Activated CD8-positive, alpha-beta T cell treated with anti-CD3 and anti-CD28 coated beads, Interleukin-2, amount 10 ng/mL, durations not matched to agents 7 days and 5 days (primary cell): ENCODE measurements at places on chromosomes 6 and 20.

GRCh38 chr6:138012682-138013081, 94.5 kb downstream of the PERP start:
- no peak for DNase-seq
- no peaks in the 10 kb centered on the region for H3K36me3 ChIP-seq
- H3K27ac ChIP-seq: no peak overlapping the region

GRCh38 chr6:151425561-151425960, 26.4 kb downstream of the RMND1 start:
- DNase-seq: no peak
- no peaks in the 10 kb centered on the region for H3K4me1 ChIP-seq
- H3K27ac ChIP-seq: no peak overlapping the region
- H3K36me3 ChIP-seq: peaks cover 45% of the 10 kb centered on the region
- H3K4me3 ChIP-seq: no peak overlapping the region

- H3K36me3 ChIP-seq: no peaks in the 10 kb centered on the region
- no peaks in the 10 kb centered on the region for H3K27me3 ChIP-seq
- no peak overlapping the region for H3K4me3 ChIP-seq
- no peak overlapping the region for H3K27ac ChIP-seq
- no peaks in the 10 kb centered on the region for H3K4me1 ChIP-seq
These were observed 433.6 kb downstream of the RNF144B start for GRCh38 chr6:18820725-18821124.

DNA sequence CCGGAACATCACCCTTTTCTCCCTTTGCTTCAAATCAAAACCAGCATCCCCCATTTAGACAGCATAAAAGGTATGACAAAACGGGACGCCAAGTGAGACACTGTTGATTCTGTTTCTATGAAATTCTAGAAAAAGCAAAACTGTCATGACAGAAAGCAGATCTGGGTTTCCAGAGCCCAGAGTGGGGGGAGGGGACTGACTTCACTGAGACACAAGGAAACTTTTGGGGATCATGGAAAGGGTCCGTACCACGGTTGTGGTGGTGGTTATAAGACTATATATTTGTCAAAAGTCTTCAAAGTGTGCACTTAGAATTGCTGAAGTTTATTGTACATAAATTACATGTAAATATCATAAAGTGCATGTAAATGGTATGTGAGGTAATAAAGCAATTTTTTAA, 82.6 kb downstream of the SLC22A3 start:
- peaks cover 12% of the 10 kb centered on the region for H3K4me1 ChIP-seq
- no peak overlapping the region for H3K4me3 ChIP-seq
- H3K27ac ChIP-seq: no peak overlapping the region
- H3K36me3 ChIP-seq: no peaks in the 10 kb centered on the region

- no peak overlapping the region for H3K27ac ChIP-seq
- peaks cover 7% of the 10 kb centered on the region for H3K4me1 ChIP-seq
- no peaks in the 10 kb centered on the region for H3K27me3 ChIP-seq
These were observed 464.1 kb downstream of the UTRN start for GRCh38 chr6:144749263-144749662.

DNA sequence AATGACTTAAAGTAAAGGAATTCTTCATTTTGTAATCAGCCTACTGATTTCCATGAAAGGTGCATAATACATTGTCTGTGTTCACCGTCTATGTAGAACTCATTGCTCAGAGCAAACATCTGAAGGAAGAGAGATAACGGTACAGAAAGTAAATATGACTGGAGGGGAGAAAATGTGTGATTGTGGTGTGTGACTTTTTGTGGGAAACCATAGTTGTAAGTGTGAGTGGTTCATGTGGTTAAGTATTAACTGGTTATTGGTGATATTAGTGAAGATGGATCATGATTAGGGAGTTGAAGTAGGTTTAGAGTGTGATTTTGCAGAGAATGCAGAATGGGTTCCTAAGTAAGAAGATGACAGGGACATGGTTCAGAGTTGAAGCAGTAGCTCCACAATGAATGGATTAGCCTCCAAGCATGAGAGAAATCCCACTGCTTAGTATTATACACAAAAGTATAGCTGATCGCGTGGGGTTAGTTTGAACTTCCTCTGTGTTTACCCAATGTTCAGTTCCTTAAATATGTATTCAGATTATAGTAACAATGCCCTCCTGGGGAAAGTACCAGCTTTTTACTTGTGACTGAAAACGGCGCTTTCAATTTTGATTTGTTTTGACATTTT, 368.9 kb downstream of the UTRN start:
- no peak for DNase-seq
- H3K27me3 ChIP-seq: no peaks in the 10 kb centered on the region
- peaks cover 21% of the 10 kb centered on the region for H3K4me1 ChIP-seq
- no peak overlapping the region for H3K4me3 ChIP-seq
- peaks cover 12% of the 10 kb centered on the region for H3K36me3 ChIP-seq

- no peak overlapping the region for H3K4me3 ChIP-seq
- peaks cover 13% of the 10 kb centered on the region for H3K27me3 ChIP-seq
- DNase-seq: no peak
- peaks cover 5% of the 10 kb centered on the region for H3K4me1 ChIP-seq
- no peaks in the 10 kb centered on the region for H3K36me3 ChIP-seq
These were observed 134.4 kb upstream of the STMND1 start for GRCh38 chr6:16967470-16967817.

- no peak overlapping the region for H3K4me3 ChIP-seq
- DNase-seq: no peak
- no peaks in the 10 kb centered on the region for H3K36me3 ChIP-seq
These were observed 22.6 kb downstream of the PLCB1 start for GRCh38 chr20:8154638-8155037.

GRCh38 chr6:14501240-14501639, 383.7 kb downstream of the CD83 start:
- H3K27ac ChIP-seq: no peak overlapping the region
- peaks cover 5% of the 10 kb centered on the region for H3K36me3 ChIP-seq
- no peaks in the 10 kb centered on the region for H3K4me1 ChIP-seq
- H3K4me3 ChIP-seq: no peak overlapping the region

DNA sequence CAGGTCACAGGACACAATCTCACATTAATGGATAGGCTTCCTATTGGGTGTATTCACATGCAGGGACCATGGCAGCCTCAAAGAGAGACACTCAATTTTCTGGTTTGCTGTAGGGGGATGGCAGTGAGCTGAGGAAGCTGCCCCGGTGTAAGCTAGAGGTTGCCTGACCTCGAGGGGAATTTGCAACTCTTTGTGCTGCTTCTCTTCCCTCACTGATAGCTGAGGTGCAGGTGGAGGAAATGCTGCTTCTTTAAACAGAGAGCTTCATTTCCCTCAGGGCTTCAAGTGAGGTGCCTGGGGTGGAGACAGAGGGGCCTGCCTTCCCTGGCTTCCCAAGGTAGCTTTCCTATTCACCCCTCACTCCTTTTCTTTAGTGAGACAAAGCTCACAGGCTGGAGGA, 151.9 kb downstream of the CD83 start:
- H3K27me3 ChIP-seq: no peaks in the 10 kb centered on the region
- no peak overlapping the region for H3K4me3 ChIP-seq
- peak overlapping the region; percentile 39 for H3K27ac ChIP-seq

- H3K27me3 ChIP-seq: peaks cover 7% of the 10 kb centered on the region
- no peak overlapping the region for H3K27ac ChIP-seq
- no peak for DNase-seq
- peaks cover 31% of the 10 kb centered on the region for H3K4me1 ChIP-seq
- no peaks in the 10 kb centered on the region for H3K36me3 ChIP-seq
These were observed 2.6 kb downstream of the DDR1 start for GRCh38 chr6:30886897-30887255.

- no peak overlapping the region for H3K4me3 ChIP-seq
- H3K27me3 ChIP-seq: no peaks in the 10 kb centered on the region
- H3K27ac ChIP-seq: peak overlapping the region; percentile 40
- H3K36me3 ChIP-seq: peaks cover 6% of the 10 kb centered on the region
These were observed 117.5 kb downstream of the KCNQ5 start for GRCh38 chr6:72739368-72739779.

- peaks cover 24% of the 10 kb centered on the region for H3K27me3 ChIP-seq
- no peak for DNase-seq
- H3K27ac ChIP-seq: no peak overlapping the region
These were observed 221.2 kb downstream of the FNDC1 start for GRCh38 chr6:159390381-159390780.

- peaks cover 45% of the 10 kb centered on the region for H3K27me3 ChIP-seq
- H3K4me1 ChIP-seq: peaks cover 5% of the 10 kb centered on the region
- DNase-seq: no peak
- no peak overlapping the region for H3K4me3 ChIP-seq
These were observed 12.9 kb upstream of the SLC22A7 start for GRCh38 chr6:43284991-43285781.

DNA sequence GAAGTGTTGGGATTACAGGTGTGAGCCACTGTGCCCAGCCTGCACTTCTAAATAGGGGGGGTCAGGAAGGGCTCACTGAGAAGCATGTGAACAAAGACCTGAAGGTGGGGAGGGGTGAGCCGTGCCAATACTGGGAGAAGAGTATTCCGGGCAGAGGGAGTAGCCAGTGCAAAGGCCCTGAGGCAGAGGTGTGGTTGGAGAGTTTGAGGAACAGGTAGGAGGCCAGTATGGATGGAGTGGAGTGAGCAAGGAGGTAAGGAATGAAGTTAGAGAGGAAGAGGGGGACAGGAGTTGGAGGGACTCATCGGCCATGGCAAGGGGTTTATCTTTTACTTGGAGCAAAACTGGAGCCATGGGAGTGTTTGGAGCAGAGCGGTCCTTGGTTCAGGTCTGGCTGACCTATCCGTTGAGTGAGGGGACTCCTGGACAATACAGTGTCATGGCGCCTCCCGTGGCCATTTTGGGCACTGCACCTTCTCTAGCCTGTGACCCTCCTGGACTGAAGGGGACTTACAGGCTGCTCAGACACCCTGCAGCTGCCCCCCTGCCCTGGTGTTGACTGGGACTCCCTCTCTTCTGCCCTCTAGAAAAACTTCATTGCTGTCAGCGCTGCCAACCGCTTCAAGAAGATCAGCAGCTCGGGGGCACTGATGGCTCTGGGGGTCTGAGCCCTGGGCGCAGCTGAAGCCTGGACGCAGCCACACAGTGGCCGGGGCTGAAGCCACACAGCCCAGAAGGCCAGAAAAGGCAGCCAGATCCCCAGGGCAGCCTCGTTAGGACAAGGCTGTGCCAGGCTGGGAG, 12.1 kb downstream of the FOXS1 start:
- H3K27me3 ChIP-seq: no peaks in the 10 kb centered on the region
- H3K36me3 ChIP-seq: no peaks in the 10 kb centered on the region
- peaks cover 23% of the 10 kb centered on the region for H3K4me1 ChIP-seq
- DNase-seq: peak; percentile 74
- H3K27ac ChIP-seq: no peak overlapping the region

- no peak overlapping the region for H3K27ac ChIP-seq
- H3K36me3 ChIP-seq: no peaks in the 10 kb centered on the region
- no peak overlapping the region for H3K4me3 ChIP-seq
- no peaks in the 10 kb centered on the region for H3K4me1 ChIP-seq
These were observed 348.5 kb downstream of the PLCB1 start for GRCh38 chr20:8480597-8480996.

- no peak overlapping the region for H3K27ac ChIP-seq
- H3K4me3 ChIP-seq: no peak overlapping the region
- H3K4me1 ChIP-seq: peaks cover 16% of the 10 kb centered on the region
These were observed 36.9 kb downstream of the KCNQ2 start for GRCh38 chr20:63435552-63435951.

- peak overlapping the region; percentile 85 for H3K27ac ChIP-seq
- no peaks in the 10 kb centered on the region for H3K36me3 ChIP-seq
- peaks cover 65% of the 10 kb centered on the region for H3K4me1 ChIP-seq
- peak overlapping the region; percentile 35 for H3K4me3 ChIP-seq
- peak; percentile 27 for DNase-seq
These were observed 49.0 kb upstream of the TAGAP start for GRCh38 chr6:159093609-159094443.

- no peaks in the 10 kb centered on the region for H3K27me3 ChIP-seq
- no peak overlapping the region for H3K4me3 ChIP-seq
- no peak overlapping the region for H3K27ac ChIP-seq
These were observed 117.6 kb upstream of the SLC2A12 start for GRCh38 chr6:134169871-134170486.

DNA sequence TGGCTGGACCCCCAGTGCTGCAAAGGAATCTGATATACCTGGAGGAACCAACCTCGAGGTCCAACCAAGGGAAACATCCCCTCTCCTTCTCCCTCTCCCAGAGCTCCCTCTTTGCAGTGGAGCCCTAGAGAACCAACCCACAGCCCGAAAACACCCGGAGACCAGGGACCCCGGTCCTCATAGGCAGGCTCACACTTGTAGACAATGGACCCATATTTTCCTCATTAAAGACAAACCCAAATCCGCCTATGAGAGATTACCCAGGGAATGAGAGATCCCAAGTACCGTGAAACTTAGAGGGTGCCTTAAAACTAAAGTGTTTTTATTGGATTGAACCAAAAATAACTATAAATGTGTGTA, 9.6 kb upstream of the FOXF2 start:
- H3K4me1 ChIP-seq: peaks cover 20% of the 10 kb centered on the region
- DNase-seq: no peak
- no peaks in the 10 kb centered on the region for H3K36me3 ChIP-seq
- H3K4me3 ChIP-seq: no peak overlapping the region
- H3K27ac ChIP-seq: no peak overlapping the region

DNA sequence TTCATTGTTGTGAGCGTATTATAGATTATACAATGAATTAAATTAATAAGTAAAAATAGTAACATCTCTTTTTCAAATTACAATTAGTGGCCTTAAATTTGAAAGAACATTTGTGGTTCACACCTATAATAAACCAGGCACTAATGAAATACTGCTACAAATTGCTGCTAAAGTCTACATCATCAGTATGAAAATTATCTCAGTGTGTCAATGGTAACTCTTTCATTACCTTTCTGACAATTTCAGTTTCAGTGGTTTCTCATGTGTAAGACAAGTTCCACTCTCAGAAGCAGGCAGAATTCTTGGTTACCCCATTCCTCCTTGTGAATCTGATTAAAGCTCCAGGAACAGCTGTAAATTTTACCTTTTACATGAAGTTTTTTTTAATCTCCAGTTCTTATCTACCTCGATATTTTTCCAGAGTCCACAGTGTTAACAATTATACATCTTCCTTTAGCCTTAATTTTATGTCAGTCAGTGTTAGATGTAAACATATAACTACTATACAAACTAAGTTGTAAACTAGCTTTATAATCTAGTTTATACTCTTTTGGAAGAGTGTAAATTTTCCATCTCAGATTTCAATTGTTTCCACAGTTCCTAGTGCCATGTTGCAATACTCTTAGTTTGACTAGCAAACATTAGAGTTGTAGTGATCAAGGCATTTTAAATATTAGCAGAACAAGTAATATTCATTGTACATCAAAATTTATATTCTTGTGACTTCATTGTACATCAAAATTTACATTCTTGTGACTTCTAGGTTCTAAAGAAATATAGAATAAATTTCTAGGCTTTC, 1038.4 kb downstream of the EPHA7 start:
- no peak for DNase-seq
- H3K27ac ChIP-seq: no peak overlapping the region
- no peak overlapping the region for H3K4me3 ChIP-seq
- H3K27me3 ChIP-seq: no peaks in the 10 kb centered on the region
- H3K36me3 ChIP-seq: no peaks in the 10 kb centered on the region

GRCh38 chr20:52905241-52905994, 66.7 kb upstream of the TSHZ2 start:
- H3K27ac ChIP-seq: no peak overlapping the region
- peaks cover 4% of the 10 kb centered on the region for H3K4me1 ChIP-seq
- H3K36me3 ChIP-seq: no peaks in the 10 kb centered on the region
- DNase-seq: no peak
- H3K27me3 ChIP-seq: peaks cover 4% of the 10 kb centered on the region
